HEK293T (cell line): ENCODE measurements at places on chromosomes 7 and 10.

DNA sequence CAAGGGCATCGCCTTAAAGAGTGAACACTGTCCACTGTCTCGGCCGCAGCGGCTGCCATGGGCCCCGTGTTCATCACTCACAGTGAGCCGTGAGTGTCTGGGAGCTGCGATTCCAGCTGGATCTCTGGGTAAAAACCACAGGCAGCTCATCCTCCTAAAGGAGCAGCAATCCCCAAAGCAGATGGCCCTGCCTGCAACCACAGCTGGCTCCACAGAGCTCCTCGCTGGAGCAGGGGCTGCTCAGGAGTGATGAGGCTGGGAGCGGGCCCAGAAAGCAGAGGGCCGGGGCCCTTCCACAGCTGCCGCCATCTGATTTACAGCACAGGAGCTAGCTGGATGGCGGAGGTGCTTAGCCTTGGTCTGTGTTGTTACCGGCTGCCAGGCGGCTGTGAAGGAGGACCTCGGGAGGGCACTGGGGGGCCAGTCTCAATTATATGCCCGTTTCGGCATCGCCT is 6.6 kb upstream of the TMEM184A start:
- DNase-seq: no peak

DNA sequence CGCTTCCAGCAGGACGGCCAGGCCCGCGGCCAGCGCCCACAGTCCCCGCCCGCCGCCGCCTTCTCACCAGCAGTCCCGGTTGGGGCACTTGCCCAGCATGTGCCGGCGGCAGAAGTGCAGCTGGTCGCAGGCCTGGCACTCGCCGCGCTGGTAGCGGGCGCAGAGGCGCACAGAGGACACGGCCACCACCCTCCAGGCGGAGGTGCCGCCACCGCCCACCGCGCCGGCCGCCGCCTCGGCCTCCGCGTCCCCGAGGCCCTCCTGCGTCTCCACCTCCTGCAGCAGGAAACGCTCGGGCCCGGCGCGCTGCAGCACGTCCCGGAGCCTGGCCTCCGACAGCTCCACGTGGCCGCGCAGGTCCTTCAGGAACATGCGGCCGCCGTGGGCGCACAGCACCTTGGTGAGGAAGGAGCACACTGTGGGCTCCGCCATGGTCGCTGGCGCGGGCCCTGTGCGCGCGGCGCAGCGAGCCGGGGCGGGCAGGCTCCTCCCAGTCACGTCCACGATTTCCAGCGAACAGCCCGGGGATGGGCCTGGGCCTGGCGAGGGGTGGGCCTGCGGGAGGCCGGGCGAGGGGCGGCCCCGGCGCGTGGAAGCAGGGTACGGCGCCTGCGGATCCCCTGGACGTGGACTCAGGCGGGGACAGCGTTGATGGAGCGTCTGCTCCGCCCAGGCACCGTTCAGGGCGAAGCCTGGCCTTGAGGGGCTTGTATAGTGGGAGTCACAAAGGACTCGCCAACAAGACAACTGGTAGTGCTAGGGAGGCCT is at the start of gene ZC3HAV1L:
Gene ZC3HAV1L (minus strand): TSS at position 457 of the 768 bp plus-strand sequence. CDS start 25 bp downstream, at position 432.
- peak; percentile 75 for DNase-seq

GRCh38 chr7:80172387-80172786 is 37.8 kb downstream of the GNAI1 start:
- DNase-seq: no peak

- no peak for DNase-seq
These were observed 20.0 kb upstream of the GALNTL5 start for GRCh38 chr7:151936207-151936606.

GRCh38 chr7:4302203-4302905 is 379.7 kb upstream of the FOXK1 start:
- DNase-seq: no peak

DNA sequence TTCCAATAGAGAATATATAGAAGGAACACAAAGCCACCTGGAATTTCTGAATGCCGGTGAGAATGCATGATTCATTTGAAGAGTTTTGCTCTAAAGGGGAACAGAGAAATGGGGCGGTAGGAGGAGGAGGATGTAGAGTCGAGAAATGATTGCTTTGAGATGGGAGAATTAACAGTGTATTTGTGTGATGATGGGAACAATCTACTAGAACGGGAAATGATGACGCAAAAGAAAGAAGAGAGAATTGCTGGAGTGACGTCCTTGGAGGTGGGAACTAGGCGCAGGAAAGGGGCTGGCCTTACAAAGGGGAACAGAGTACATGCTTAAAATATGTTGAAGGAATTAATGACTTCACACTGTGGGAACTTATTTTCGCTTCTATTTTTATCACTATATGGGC is 188.1 kb downstream of the SDHAF3 start:
- DNase-seq: no peak

DNA sequence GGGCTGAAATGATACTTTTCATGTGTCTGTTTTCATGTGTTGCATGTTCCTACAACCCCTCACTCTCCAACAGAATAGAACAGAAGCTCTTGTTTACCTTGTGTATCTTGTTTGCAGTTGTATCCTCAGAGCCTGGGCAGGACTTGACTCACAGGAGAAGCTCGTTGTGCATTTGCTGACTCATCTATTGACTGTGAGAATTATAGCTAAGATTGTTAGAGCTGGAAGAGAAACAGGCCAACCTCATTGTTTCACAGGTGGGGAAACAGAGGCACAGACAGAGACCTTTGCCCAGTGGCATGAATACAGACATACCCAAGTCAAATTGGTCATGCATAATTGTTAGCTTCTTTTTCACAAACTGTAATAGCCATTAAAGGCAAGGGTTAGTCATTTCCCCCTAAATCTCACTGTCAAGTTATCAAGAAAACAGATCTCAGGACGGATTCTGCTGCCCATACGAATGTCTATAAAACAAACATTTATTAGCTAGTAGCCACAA is 4.6 kb upstream of the TSPAN15 start:
- DNase-seq: no peak

DNA sequence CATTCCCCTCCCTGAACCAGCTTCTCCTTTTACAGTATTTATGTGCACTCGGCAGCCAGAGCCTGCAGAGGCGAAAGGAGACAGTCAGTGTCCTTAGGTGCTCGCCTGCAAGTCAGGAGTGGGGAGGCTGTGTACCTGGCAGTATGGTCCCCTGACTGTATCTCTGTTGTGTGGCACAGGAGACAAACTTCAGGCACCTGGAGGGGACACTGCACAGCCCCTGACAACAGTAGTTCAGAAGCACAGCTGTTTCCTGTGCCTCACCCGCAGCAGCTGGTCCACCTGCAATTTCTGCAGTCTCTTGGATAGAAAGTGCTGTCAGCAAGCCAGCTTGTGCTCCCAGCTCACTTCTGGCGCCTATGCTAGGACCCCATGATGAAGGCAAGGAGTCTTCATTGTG is 73.4 kb upstream of the LAMB4 start:
- DNase-seq: no peak
